Brain microvascular endothelial cell (primary cell): ENCODE measurements at places on chromosomes 1 and 21.

DNA sequence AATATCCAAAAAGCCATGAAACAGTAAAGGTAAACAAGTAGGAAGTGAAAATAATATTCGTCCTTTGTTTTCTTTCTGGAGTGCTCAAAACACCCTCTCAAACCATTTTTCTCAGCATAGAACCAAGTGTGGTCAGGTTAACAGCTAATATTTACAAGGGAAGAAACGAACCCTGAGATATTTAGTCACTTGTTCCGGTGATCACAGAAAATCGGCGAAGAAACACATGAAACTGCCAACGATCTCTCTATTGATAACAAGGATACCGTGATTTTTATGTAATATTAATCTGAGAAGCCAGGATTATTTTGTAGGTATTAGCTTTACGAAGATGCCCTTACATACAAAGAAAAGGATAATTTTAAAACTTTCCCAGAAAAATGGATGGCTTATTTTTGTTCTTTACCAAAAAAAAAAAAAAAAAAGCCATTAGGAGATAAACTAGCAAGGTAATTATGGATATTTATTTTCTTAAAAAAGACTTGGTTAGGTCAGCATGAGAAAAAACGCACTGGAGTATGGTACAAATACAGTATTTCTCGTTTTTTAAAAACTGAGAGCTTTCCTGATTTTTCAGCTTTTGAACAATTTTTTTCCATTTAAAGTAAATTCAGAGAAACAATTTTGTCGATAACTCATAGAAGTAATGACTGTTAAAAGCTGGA is 107.3 kb upstream of the HNRNPU start:
- no peak for DNase-seq

DNA sequence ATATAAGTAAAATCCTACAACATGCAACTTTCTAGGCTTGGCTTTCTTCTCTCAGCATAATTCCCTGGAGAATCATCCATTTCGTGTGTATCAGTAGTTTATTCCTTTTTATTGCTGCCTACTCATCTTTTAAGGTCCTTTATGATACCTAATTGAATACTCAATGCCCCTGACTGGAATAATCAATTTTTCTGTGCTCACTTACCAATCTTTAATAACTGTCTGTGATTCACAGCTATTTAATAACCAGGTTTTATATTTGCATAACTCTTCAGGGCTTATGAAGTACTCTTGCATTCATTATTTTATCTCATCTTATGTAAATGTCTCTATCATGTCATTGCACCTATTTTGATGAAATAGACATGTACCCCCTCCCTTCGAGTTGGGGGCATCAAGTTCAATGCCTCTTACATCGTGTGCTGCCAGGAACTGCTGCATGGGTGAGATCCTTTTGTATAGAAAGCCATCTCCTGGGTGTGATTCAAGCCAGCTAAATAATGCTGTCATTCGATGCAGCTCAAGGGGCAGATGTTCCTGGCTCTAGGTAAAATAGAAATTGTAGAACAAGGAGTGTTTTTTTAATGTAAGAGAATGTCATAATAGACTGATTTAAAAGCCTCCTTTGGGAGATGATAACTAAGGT is 222.7 kb downstream of the SLC35F3 start:
- no peak for DNase-seq

- no peak for DNase-seq
These were observed 2.5 kb downstream of the COL6A1 start for GRCh38 chr21:45983981-45984551.

GRCh38 chr1:172277989-172278388 is 142.5 kb upstream of the C1orf105 start:
- DNase-seq = no peak

GRCh38 chr1:27981145-27981544 is 21.4 kb downstream of the XKR8 start:
- DNase-seq = no peak

- DNase-seq = no peak
These were observed 42.4 kb upstream of the ESRRG start for GRCh38 chr1:216765346-216766300.

- peak; percentile 85 for DNase-seq
These were observed 53.4 kb upstream of the EDN2 start for GRCh38 chr1:41537788-41538351.

- DNase-seq = no peak
These were observed 58.7 kb upstream of the RGS1 start for GRCh38 chr1:192516776-192517297.

DNA sequence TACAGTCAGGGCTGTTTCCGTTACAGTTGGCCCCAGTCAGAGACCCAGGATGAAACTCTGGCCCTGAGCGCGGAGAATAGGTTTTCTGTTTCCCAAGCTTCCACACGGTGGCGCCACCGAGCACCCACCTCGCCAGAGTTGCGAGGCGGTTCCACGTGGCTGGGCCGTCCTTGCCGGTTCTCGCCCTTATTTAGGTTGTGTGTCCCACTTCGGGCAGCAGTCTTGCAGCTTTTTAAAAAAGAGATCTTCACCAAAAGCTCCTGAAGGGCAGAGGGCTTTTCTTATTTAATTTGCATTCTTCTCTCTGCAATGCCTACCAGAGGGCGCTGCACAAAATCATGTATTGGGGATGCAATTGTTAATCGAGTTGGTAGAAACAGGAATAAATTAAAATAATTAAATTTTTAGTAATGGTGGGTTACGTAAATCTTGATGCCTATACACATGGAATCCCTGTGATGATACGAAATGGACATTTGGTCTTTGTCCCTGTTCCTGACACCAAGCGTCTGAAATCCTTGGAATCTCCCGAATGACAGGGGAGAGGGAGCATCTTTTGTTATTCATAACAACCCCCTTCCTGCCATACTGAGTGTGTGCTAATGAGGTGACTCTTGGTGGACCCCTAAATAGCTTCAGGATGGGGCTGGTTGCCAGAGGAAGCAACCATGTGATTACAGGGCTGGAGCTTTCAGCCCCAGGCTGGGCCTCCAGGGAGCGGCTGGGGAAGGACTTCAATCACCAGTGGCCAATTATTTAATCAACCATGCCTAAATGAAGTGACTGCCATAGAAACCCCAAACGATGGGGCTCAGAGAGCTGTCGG is 5.6 kb upstream of the S100A7 start:
- DNase-seq = peak; percentile 7

GRCh38 chr1:20153000-20153418 is 13.9 kb downstream of the PLA2G2F start:
- no peak for DNase-seq

- DNase-seq = peak; percentile 58
These were observed 16.1 kb upstream of the PSMD4 start for GRCh38 chr1:151238467-151238739.

DNA sequence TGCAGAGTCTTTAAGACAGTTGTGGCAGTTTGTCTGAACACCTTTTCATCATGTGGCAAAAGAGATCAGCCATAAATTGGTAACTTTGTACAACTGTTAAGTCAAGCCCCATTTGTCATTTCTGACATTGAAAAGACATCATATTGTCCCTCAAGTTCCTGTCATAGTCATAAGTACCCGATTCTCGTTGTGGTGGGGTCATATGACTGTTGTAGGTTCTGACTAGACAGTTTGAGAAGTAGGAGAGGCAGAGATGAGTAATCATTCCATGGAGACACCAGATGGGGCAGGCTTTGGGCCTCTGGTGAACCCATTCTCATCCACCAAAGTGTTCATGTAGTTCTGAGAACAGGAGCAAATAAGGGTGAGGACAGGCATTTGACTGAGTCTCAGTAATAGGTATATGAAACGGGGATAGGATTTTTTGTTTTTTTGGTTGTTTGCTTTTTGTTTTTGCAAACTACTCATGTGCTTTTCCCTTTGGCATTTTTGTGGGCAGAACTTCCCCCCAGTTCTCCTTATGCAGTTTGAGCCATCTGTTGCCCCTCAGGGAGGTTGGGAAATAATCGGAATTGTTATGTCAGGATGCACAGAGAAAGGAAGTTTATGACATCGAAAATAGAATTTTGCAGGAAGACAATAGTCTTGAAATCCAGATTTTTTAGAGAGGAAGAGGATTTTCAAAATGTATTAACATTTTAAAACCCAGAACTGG is 86.9 kb upstream of the KCNE2 start:
- no peak for DNase-seq

- DNase-seq = peak; percentile 53
These were observed 8.3 kb downstream of the FAM229A start for GRCh38 chr1:32353886-32354570.

DNA sequence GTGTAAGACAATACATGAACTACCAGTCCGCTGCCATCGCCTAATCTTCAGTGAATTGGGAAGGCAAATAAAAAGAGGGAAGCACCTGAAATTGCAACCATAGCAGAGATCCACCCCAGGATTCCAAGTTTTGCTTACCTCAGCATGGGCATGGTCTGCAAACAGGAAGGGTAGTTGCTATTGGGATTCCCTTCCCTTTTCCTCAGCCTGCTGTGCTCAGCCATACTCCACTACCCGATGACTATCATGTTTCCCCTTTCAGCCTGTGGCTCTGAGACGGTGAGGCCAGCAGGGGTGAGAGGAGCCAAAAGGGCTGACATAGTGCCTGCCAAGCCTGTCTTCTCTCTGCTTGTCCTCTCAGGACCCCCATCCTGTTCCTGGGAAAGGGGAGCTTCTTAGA is 64.2 kb downstream of the GPR137B start:
- DNase-seq = no peak

DNA sequence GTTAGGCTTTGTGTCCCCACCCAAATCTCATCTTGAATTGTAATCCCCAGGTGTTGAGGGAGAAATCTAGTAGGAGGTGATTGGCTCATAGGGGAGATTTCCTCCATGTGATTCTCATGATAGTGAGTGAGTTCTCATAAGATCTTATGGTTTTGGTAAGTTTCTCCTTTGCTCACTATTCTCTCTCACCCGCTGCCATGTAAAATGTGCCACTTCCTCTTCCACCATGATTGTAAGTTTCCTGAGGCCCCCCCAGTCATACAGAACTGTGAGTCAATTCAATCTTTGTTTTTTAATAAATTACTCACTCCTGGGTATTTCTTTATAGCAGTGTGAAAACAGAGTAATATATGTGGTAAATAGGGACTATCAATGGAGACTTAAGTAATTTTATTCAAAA is 434.5 kb upstream of the OLFM3 start:
- no peak for DNase-seq

GRCh38 chr1:43591181-43591580 is 58.8 kb upstream of the KDM4A start:
- no peak for DNase-seq

DNA sequence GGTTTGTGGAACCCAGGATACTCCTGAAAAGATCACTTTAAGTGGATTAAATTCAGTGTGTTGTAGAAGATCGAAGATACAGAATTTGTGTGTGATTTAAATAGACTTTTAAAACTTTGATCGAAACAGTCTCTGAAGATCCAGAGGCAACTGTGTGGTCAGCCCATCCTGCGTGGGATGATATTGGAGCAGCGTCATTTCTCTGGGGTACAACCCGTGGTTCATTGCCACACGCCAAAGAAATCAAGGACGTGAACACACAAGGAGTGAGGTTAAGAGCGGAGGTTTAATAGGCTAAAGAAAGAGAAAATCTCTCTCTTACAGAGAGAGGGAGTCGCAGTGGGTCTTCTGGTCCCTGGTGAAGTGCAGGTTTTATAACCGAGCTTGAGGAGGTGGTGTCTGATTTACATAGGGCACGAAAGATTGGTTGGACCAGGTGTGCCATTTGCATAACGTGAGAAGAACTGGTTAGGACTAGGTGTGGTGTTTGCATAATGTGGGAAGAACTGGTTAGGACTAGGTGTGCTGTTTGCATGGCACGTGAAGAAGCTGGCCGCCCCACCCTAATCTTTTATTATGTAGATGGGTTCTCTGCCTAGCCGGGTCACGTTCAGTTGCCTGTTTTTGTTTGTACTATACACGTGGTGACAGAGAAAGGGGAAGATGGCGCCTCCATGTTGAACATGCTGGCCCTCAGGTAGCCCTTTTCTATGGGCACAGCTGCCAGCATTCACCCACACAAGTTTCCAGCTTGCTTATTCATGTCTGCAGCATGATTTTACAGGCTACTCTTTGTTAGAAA is 82.3 kb downstream of the ADSS2 start:
- no peak for DNase-seq

- DNase-seq = no peak
These were observed 32.2 kb downstream of the RNF220 start for GRCh38 chr1:44437107-44437716.
